ENCODE measurements at places on chromosomes 7 and 10.
A peak's percentile ranks its signal among the peaks of the same experiment; 100 is the strongest.

- DNase-seq = no peak
Observed at GRCh38 chr7:44982535-44982923, 3.7 kb upstream of the MYO1G start.

- peak; percentile 22 for DNase-seq
Observed at GRCh38 chr7:73519867-73520672, 2.0 kb downstream of the BAZ1B start.

- no peak for DNase-seq
Observed at GRCh38 chr10:95319239-95319638, 28.4 kb upstream of the PDLIM1 start.

GRCh38 chr7:28371846-28372245 lies 40.5 kb upstream of the CREB5 start:
- DNase-seq = no peak

DNA sequence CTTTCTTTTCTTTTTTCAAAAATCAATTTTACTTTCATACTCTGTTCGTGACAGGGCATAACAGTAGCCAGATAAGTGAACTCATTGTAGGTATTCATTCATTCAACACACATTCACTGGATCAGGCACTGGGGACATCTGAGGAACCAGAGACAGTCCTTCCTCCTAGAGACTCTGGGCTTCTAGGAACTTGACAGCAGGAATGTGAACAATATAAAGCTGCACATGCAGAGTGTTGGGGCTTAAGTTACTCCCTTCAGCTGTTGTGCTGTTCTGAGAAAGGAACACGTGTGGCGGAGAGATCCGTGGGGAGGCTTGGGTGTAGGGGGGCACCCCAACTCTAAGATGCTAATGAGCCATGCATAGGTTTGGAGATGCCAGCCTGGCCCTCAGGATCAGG lies 120.4 kb downstream of the PKD1L1 start:
- no peak for DNase-seq
